Stimulated activated CD4-positive, alpha-beta T cell treated with anti-CD3 and anti-CD28 coated beads, Interleukin-12 subunit alpha, Interleukin-12 subunit beta, amount 100 ng/mL, for 48 hours (primary cell): ENCODE measurements at places on chromosomes 2 and 18.

DNA sequence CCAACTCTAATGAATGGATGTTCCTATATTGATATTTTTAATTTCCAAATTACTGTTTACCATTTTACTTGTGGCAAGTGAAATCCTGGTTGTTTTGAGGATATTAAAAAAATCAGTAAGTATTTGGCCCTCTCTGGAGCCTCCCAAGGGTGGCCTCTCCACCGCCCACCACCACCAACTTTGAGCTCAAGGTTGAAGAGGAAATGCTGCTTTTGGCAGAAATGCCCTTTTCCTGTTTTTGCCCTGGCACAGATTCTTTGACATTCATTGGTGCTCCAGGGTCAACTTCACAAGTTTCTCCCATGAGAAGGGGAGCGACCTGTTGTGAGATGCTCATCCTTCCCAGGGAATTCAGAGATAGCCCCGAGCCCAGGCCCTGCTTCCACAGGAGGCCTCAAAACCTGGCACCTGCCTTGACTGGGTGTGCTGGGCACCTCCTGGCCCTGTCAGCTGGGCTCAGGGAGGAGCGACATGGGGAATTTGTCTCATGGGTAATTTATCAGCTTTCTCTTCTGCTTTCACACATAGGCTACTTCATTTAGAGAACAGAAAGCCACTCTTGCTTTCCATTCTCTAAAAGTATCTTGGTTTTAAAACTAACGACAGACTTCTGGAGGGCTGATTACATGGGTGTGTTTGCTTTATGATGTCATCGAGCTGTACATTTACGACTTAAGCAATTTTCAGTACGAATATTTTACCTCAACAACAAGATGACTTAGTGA is 6.9 kb downstream of the CD8A start:
- DNase-seq = no peak

- DNase-seq = no peak
Measured at GRCh38 chr2:9244985-9245544, 38.5 kb downstream of the ASAP2 start.

- DNase-seq = no peak
Measured at GRCh38 chr2:8590938-8591337, 90.9 kb upstream of the ID2 start.

- no peak for DNase-seq
Measured at GRCh38 chr2:46695283-46695682, 215.9 kb downstream of the TMEM247 start.

DNA sequence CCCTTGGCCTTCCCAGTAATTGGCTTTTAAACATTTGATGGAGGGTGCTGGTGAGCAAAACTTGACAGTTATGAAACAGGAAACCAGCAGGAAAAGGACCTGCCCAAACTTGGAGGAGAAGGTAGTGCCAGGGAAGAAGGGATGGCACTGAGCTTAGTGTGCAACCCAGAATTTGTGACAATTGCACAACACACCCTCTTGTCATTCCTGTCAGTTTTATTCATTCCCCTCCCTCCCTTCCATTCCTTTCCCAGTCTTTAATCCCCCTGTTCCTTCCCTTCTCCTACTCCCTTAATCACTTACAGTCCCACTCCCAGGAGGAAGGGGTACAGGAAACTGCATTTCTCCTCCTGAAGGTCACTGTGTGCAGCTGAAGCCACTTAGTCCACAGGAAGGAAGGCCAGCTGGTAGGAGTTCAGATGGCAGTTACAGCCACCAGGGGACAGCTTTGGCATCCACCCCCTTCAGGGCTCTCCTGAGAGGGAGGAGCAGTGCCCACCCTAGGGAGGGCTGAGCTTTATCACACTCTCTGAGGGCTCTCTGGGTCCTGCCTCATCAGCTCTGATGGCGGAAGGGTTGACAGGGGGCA is 24.0 kb upstream of the SIGLEC15 start:
- DNase-seq = no peak

DNA sequence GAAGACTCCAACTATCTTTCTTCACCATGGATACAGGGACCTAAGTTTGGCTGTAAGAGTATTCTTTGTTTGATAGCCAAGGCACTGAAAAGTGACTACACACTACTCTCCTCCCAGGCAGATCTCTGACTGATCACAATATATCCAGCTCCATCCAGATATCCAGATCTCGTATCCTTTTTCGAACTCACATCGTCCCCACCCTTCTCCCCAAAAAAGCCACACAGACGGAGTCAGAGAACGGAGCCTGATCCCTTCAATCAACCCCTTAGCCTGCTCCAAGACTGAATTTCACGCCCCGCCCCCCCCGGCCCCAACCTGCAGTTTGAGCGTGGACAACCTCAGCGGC is 533 bp downstream of the DHX57 start:
- no peak for DNase-seq

DNA sequence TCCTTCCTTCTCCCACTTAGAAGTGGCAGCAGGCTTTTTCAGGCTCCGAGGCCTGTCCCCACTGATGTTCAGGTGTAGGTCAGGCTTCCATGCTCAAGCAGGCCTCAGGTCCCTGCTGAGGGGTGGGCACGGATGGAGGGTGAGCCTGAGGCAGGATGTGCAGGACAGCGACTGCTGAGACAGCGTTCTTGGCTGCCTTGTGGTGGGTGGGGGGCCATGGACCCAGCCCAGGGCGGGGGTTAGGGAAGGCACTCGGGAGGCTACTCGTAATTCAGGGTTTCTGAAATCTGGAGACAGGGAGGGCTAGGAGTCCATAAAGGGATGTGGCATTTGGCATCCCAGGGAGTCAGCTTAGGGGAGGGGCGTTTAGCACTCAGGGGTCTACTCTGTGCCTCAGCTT is 30.3 kb downstream of the COLEC11 start:
- no peak for DNase-seq

GRCh38 chr2:17717666-17718065 is 35.9 kb downstream of the SMC6 start:
- DNase-seq = no peak

DNA sequence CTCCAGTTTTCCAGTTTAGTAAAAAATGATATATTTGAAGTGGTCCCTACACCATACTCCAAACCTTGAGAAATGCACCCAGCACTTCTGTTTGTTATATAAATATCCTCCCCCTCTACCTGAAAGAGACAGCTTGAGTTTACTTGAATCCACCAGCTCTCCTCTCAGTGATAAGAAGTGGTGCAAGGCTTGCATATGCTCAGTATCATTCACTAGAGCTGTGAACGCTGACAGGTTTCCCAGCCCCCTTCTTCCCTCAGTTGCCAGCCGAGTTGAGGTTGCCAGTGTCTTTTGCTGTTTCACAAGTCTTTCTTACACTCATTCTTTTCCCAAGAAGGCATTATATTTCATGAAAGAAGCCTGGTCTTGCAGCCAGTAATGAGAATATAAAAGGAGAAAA is 880.0 kb downstream of the LRRTM4 start:
- no peak for DNase-seq

DNA sequence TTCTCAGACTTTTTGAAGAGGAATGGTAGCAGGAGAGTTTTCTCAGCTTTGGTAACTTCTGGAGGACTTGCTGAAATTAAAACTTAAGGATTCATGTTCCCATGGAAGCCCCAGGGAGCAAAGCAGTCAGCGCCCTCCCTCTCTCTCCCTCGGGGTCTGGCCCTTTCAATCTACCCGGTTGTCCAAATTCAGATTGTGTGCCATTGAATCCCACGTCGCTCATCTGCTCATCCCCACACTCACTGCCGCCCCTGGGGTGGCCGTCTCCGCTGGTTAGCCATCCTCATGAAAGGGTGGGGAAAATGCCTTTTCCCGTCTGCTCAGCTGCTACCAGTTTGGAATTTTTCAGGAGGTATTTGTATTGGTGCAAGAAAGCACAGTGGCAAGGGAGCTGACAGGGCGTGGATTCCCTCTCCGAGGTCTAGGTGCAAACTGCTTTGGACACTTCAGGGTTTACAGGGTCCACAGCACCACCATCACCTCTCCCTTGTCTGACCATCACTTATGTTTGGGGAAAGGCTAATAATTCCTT is 27.1 kb downstream of the MCFD2 start:
- DNase-seq = no peak

GRCh38 chr2:213934560-213934959 is 476.3 kb upstream of the VWC2L start:
- no peak for DNase-seq

- DNase-seq = no peak
Measured at GRCh38 chr2:226050822-226051221, 651.3 kb downstream of the NYAP2 start.

DNA sequence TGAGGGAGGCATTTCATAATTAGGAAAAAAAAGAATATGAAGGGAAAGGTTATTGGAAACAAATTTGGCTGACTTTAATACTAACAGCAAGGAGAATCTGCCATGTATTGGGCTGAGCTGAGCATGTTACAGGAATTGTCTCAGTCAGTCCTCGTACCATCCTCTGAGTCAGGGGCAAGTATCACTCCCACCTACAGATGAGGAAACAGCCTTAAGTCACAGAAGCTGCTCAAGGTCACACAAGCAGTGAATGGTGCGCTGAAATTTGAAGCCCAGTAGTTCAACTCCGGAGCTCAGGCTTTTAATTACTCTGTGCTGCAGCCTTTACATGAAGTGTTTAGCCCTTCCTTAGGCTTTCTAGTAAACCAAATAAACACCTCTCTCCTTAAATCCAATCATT is 17.3 kb downstream of the PROKR1 start:
- DNase-seq = no peak

DNA sequence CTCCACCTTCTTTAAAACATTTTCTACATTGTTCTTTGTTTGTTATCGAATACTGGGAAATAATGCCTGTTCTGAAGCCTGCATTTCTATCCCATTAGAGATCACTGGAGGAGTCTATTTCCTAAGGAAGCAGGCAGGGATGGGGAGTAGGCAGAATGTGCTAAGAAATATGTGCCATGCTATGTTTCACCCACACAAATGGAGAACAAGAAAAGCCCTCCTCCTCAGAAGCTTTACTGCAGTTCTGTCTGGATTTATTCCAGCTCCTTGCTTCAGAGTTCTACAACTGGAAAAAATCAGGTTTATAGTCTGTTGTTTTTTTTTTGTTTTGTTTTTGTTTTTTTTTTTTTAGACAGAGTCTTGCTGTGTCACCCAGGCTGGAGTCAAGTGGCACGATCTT is 825.1 kb downstream of the SLC4A3 start:
- DNase-seq = no peak

GRCh38 chr2:4047961-4048891 is 344.9 kb downstream of the DCDC2C start:
- DNase-seq = peak; percentile 3

DNA sequence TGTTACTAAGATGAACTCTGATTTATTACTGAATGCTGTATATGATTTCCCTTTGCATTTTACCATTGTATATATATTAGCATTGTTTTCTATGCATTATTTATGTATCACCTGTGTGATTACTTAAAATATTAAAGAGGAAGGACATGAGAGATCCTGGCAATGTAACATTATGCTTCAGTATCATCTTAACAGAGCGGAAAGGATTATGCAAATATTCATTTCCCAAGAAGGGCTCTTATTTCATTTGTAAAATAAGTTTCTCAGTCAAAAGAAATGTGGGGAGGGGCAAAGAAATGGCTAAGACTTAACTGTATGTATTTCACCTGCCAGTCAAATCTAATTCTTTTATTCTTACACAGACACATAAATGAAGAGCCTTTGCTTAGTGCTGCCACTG is 654.2 kb upstream of the PKDCC start:
- no peak for DNase-seq

- no peak for DNase-seq
Measured at GRCh38 chr18:71942433-71942832, 601.7 kb downstream of the CBLN2 start.

GRCh38 chr2:27545348-27546141 is 37.3 kb upstream of the ZNF512 start:
- DNase-seq = no peak

- DNase-seq = no peak
Measured at GRCh38 chr2:173806761-173807160, 158.4 kb downstream of the SP3 start.

DNA sequence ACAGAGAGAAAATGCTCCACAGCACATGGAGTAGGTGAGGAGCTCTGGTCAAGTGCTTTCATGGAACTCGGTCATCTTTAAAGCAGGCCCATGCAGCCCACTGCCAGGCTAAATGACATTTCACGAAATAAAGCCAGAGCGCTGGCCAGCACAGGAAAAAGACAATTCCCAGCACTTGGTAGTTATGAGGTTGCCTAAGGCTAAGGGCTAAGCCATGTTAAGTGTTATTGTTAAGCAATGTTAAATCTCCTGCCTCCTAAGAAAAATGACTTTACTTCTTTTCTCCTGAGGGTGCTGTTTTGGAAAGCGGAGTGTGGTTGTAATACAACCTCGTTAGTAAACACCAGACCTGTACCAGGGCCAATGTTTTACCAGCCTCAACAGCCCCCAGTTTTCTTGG is 125.9 kb upstream of the NRP2 start:
- DNase-seq = no peak

GRCh38 chr18:7224198-7224597 is 6.7 kb upstream of the LRRC30 start:
- DNase-seq = no peak

GRCh38 chr18:37543321-37543720 is 22.3 kb downstream of the CELF4 start:
- DNase-seq = no peak

DNA sequence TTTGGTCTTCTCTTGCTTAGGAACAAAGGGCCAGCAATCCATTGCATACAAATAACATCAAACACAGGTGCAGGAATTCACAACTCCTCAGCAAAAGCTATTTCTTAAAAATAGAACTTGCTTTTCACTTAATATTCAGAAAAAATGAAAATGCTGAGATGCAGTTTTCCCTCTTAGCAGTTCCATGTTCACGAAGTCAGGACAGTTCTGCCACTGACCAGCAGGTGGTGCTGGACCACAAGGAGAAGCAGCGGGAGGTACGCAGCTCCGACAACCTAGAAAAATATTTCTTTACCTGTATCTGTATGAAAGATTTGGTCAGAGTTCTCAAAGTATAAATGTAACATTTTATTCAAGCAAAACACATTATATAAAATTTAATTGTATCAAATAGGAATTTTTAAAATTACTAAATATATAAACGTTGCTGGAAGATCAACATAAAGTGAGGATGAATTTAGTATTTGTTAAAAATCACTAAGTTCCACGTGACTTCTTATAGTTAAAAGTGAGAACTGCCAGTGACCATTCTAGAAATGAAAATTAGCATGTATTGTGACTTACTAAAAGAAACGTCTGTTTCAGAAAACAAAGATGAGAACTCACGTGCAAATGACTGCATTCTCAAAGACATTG is 48.8 kb downstream of the ADNP2 start:
- peak; percentile 74 for DNase-seq

GRCh38 chr2:230893841-230894781 is 29.4 kb downstream of the ITM2C start:
- DNase-seq = no peak

DNA sequence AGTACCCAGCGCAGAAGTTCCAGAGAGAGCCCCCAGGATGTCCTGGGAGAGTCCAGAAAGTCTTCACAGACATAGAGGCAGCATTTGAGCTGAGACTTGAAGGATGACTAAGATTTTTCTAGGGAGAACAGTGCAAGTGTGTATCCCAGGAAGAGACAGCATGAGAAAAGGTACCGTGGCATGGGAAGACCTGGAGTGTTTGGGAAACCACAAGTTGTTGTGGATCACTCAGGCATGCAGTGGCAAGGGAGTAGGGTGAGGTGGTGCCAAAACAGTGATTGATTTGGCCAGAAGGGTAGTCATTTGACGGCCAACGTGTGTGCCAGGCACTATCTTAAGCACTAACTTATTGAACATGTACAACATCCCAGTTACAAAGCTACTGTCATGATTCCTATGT is 24.5 kb upstream of the KCNK3 start:
- DNase-seq = no peak
